ENCODE measurements at places on chromosomes 3 and 15.
A peak's percentile ranks its signal among the peaks of the same experiment; 100 is the strongest.

DNA sequence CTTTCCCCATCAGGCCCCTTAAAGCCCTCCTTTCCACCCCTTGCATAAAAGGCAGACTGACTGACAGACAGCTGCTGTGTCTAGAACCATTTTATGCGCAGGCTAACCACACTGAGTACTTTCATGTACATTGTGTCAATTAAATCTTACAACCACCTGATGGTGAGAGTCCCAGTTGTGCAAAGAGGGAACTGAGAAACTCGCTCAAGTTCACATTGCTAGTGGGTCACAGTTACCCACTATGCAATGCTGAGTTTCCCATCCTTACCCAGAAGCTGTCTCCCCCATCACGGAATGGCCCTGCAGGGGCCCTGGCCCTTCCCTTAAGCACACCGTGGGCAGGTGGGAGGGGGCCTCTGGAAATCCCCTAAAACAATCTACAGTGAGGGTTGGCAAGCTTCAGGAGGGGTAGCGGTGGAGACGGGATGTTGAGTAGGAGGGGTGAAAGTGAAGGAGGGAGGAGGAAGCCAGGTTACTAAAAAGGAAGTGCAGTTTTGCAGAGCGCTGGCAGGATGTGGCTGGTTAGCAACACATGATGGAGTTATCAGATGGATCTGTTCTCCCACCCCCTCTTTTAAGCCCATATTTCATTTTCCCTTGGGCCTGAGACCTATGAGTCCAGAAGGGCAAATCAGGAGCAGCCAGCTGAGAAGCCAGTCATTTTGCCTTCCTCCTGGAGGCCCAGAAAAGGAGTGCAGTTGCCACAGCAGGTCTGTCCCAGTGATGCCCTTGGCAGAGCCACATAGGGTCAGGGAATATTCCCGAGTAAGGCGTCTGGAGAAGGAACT is 30.0 kb downstream of the STARD5 start:
- peak; percentile 85 for DNase-seq

DNA sequence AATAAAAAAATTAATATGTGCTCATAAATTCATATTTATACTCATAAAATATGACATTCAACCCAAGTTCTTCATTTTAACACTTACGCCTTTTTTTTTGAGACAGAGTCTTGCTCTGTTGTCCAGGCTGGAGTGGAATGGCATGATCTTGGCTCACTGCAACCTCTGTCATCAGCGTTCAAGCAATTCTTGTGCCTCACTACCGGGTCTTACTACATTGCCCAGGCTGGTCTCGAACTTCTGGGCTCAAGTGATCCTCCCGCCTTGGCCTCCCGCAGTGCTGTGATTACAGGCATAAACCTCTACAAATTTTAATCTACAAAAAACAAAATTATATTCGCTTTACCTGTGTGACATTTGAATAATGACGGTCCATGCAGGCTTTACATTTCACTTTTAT is 74.1 kb upstream of the SNRPN start:
- DNase-seq, result no peak

DNA sequence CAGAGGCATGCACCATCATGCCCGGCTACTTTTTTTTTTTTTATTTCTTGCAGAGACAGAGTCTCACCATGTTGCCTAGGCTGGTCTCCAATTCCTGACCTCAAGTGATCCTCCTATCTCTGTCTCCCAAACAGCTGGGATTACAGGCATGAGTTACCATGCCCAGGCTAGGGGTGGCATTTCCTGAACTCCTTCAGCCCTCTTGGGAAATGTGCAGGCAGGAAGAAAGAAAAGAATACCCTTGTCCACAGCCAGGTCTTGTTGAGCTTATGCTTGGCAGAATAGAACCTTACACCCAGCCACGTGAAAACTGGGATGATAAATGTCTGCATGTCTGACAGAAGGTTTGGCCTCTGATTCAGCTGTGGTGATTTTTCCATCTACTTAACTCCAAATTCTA is 30.2 kb upstream of the SNRPN start:
- DNase-seq, result no peak

GRCh38 chr3:57699591-57699990 is 6.7 kb upstream of the DENND6A start:
- no peak for DNase-seq
